ENCODE measurements at places on chromosomes 16 and 17.

DNA sequence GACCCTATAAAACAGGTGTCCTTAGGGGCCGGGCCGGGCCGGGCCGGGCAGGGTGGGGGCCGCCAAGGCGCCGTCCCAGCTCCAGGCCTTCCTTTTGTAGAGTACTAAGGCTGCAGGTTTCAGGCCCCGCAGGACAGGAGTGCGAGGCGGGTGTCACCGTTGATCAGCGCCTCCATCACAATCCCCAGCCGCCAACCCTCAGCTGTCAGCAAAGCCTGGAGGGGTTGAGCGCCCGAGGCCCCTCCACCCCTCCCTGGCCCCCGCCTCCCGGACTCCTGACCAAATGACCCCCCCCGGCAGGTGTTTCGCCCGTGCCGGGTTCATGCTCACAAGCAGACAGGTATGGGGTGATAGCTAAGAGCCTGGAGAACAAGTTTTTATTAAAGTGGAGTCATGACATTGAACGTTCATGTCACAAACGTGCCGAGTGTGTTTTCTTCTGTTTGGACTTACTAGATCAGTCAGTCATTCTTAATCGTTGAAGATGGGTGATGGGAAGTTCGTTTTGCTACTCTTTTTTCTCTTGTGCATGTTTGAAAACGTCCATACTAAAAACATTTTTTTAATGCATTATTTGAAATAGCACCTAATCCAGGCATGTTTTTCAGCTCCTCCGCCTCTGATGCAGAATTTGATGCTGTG lies 534 bp downstream of the ARL2BP start:
- DNase-seq = no peak

- no peak for DNase-seq
Measured at GRCh38 chr17:81028506-81028858, 6.5 kb upstream of the BAIAP2 start.

DNA sequence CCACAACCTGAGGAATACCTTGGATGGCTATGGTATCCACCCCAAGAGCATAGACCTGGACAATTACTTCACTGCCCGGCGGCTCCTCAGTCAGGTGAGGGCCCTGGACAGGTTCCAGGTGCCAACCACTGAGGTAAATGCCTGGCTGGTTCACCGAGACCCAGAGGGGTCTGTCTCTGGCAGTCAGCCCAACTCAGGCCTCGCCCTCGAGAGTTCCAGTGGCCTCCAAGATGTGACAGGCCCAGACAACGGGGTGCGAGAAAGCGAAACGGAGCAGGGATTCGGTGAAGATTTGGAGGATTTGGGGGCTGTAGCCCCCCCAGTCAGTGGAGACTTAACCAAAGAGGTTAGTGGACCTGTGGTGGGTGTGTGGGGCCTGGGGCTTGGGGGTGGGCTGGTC lies 3.1 kb downstream of the NFE2L1 start:
- no peak for DNase-seq

- no peak for DNase-seq
Measured at GRCh38 chr17:27980043-27980442, 62.4 kb upstream of the NLK start.

DNA sequence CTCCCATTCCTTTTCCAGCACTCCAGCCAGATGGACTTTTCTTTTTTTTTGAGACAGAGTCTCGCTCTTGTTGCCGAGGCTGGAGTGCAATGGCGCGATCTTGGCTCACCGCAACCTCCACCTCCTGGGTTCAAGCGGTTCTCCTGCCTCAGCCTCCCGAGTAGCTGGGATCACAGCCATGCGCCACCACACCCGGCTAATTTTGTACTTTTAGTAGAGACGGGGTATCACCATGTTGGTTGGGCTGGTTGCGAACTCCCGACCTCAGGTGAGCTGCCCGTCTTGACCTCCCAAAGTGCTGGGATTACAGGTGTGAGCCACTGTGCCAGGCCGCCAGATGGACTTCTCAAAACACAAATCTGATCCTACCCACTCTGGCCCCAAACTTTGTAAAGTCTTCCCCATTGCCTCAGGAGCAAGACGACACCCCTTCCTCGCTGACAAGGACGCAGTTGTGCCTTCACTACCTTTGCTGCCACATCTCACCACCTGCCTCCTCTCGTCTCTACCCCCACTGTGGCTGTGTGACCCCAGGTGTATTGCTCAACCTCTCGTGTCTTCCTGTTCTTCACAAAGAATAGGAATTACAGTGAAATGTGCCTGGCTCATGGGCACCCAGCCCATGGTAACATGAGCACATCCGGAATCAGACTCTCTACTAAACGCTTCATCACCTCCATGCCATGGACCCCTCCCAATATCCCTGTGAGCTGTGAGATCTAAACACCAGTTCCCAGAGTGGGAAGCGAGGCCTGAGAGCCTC lies 3.7 kb upstream of the BANP start:
- DNase-seq = no peak

GRCh38 chr17:74625661-74626060 lies 2.1 kb upstream of the CD300E start:
- no peak for DNase-seq

DNA sequence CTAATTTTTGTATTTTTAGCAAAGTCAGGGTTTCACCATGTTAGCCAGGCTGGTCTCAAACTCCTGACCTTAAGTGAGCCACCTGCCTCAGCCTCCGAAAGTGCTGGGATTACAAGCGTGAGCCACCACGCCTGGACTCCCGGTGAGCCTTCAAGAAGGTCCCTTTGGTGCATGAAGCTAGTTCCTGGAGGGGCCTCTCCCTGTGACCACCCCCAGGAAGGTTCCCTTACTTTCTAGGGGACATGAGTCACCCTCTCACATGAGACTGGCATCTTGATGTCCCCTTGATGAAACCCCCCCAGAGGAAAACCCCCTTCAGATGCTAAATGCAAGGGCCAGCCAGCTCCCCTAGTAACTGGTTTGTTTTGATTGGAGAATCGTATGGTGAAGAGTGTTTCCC lies 12.8 kb downstream of the CARHSP1 start:
- no peak for DNase-seq

- no peak for DNase-seq
Measured at GRCh38 chr16:78528265-78528664, 428.8 kb downstream of the WWOX start.

DNA sequence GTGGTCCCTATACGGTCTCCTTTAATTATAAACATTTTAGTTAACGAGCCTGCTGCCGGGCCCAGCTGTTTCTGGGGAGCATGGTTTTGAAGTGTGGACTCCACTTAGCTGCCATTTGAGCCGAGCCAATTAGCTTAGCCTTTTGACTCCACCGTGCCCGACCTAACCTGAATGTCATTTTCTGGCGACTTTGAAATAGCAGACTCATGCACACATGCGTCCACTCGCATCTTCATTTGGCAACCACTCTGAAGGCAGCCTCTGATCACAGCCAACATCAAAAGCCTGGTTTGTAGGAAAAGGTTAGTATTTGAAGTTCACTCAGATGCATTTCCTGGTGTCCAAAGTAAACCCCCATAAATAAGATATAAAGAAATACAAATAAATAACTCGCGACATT lies 16.8 kb downstream of the AXIN2 start:
- no peak for DNase-seq

- DNase-seq = no peak
Measured at GRCh38 chr16:78675951-78676792, 576.7 kb downstream of the WWOX start.
